ENCODE measurements at places on chromosomes 1 and 21.

DNA sequence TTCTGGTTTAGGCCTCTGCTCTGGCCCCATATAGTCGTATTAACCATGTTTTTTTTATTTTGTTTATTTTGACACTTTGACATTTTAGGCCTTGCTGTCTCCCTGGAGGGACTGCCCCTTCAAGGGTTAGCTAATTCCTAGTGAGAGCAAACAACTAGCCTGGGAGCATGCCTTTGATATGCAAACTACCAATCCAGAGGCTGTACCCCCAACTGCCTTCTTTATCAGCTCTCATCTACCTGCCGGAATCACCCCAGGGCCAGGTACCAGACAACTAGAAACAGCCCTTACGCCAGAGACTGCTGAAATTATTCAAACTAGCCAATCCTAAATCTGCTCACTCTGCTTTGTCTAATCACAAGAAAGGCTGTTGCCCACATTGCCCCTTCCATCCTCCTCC, 13.0 kb upstream of the ST6GALNAC5 start:
- no peak for DNase-seq

GRCh38 chr1:201139756-201140155, 12.8 kb upstream of the ASCL5 start:
- no peak for DNase-seq

DNA sequence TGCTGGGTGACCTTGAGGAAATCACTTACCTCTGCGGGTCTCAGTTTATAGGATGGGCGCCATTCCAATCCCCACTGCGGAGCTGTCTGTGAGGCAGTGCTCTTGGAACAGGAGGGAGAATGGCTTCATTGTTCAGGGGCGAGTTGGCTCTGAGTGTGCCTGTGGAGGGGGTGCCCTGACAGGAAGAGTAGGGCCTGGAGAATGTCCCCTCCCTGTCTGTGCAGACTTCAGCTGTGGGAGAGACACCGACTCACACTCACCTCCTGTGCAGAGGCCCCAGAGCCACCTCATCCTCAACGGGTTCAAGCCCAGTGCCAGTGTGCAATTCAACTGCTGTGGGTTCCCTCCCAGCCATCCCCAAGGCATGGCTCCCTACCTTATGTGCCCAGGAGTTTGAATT, 17.1 kb downstream of the ADORA1 start:
- no peak for DNase-seq

DNA sequence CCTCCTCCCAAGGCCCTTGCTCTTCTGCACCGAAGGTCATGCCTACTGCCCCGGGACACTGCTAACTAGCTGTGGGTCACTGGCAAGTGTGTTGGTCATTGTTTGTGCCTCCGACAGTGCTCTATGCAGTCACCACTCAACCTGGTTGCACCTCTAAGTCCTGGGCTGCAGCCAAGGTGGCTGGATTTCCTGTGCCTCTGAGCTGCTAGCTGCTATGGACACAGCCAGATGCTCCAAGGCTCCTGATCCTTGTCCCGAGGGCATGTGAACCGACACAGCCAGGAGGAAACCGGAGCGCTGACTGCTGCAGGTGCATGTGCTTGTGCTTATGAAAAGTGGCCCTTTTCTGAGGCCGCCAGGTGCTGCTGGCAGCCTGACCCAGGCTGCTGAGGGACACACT, 14.7 kb upstream of the SPOCD1 start:
- DNase-seq = no peak

DNA sequence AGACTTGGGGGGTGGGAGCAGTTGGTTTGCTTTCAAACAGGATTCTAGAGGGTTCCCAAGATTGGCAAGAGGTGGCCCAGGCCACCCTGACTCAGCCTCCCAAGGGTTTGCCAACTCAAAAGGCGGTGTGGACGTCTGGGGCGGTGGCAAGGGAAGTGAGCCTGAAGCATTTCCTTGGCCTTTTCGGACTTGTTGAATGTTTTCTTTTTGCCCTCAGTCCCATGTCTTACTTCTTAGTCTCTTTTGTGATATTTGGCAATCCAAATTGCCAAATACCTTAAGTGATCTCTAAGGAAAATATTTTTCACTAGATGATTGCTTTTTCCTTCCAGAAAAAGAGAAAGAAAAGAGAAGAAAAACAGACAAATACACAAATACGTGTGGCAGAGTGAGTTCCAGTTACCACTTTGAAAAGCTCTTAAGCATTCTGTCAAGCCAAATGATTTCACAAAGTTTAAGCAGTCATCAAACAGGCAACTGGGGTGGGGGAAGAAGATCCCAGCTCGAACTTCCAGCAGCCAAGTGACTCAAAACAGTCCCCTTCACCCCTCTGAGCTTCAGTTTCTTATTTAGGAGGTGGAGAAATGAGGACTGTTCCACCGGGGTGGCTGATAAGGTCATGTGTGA, 374.6 kb upstream of the USP24 start:
- no peak for DNase-seq

GRCh38 chr1:161305867-161306519, 3.8 kb downstream of the MPZ start:
- DNase-seq = peak; percentile 91

DNA sequence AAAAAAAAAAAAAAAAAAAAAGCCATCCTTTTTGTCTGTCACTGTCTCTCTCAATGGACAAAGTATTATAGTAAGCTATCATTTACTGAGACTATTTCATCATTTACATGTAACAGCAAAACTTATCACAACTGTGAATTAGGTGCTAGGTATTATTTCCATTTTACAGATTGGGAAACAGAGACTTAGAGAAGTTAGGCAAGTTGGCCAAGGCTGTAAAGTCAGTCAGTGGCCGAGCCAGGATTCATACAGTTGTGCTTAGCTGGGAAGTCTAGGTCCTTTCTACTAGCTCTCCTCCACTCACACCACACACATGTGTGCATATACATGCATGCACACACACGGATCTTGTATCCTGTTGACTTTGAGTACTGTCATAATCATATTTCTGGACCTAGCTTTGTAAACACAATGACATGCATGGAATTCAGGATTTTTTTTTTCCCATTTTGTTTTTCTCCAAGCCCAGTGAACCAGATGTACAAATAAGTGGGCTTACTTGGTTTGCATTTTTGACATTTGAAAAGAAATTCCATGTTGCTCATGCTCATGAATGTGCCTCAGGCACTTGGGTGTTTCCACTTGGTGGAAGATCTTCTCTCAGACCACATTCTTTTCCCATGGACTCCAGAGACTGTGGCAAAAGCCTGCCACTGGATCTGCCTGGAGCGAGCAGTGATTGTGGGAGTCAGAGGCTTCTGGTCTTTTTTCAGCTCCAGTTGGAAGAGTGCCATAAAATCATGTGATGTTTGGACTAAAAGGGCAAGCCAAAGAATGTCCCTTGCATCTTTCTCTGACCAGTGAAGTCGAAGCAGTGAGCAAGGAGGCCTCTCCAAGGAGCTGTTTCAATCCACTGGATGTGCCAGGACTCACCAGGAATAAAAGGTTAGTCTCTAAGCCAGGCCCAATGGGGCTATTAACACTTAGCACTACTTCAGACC, 61.7 kb upstream of the DNAJC6 start:
- no peak for DNase-seq

DNA sequence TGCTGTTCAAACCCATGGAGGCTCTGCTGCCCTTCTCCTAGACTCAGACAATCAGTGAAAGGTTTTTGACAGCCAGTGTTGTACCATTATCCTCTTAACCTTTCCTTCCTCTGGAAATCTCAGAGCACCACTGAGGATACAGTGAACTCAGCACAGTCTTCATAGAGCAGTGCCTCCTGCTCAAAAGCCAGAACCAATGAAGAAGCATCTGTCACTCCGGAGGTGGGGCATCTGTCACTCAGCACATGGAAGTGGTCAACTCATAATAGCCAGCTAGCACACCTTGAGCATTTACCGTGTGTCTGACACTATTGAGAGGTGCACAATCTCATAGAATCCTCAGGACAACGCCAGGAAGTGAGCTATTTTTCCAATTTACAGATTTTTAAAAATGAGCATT, 62.4 kb downstream of the NMNAT2 start:
- no peak for DNase-seq

DNA sequence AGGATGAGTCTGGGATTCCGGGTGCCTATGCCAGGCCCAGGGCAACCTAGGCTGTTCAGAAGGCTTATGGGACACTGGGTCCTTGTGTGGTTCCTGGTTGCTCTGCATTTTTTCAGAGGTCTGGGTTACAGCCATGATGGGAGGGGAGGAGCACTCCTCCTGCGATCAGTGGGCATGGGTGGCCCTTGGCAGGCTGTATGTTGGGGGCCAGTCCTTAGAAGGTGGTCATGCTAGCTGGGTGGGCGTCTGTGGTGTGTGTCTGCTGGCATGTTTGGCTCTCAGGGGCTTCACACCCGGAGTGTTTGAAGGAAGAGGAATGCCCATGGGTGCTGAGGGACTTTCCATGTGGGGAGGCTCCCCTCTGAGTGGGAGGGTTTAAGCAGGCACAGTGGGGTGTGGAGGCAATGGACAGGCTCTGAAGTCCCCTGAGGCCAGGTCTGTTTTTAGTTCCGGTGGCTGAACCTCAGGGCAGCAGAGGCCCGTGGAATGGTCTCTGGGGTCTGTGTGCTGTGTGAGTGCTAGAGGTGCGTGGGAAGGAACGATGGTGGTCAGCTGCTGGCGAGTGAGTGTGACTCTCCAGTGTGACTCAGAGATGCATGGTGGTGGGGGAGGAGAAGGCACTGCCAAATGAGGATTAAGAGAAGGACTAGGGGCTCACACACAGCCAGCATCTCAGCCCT, 25.3 kb downstream of the CACNA1E start:
- DNase-seq = no peak

GRCh38 chr1:180935326-180936109, 22.8 kb downstream of the KIAA1614 start:
- no peak for DNase-seq

DNA sequence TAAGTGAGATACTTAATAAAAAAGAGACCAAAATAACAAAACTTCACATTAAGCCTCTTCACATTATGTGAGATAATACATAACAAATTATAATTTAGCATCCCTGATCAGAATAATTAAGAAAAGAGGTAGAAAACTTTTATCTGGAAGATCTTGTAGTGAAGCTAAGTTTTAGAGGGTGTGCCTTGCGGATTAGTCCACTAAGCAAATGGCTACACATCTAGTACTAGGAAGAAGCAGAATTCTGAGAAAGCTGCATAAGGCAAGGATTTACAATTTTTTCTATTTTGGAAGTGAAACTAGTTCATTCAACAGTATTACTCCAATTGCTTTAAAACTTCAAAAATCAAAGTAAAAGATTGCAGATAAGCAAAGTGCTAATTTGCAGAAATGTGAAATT, 3.5 kb downstream of the YOD1 start:
- no peak for DNase-seq

DNA sequence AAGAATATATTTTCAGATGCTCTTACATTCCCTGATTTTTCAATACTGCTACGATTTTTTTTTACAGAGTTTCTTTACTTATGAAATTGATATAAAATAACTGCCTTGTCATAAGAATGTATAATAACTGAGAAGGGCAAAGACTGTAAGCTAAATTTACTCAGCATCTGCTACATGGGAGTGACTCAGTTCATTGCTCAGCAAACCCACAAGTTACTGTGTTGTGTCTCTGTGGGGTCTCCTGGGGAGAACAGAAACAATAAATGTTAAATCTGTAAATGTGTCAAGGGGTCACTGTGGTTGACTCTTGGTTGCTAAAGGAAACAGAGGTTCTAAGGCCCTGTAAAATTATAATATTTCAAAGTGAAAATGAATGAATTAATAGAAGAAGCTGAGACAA, 210.3 kb upstream of the CACYBP start:
- DNase-seq = no peak

DNA sequence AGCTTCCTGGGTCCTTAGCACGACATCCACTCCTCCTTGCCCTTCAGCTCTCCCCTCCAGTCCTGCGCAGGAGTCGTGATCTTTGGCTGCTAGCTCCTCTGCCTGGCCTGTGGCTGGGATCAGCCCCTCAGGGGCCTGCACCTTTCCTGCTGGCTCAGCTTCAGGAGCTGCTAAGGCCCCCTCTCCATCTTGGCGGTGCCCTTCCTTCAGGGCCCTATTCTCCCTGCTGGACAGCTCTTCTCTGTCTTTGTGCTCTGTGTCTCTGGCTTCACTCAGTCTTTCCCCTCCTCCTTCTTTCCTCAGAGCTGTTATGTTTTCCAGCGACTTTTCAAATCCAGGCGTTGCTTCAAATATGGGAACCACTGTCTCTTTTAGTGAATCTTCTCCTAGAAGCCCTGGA, 59.5 kb upstream of the LRRC53 start:
- DNase-seq = no peak

DNA sequence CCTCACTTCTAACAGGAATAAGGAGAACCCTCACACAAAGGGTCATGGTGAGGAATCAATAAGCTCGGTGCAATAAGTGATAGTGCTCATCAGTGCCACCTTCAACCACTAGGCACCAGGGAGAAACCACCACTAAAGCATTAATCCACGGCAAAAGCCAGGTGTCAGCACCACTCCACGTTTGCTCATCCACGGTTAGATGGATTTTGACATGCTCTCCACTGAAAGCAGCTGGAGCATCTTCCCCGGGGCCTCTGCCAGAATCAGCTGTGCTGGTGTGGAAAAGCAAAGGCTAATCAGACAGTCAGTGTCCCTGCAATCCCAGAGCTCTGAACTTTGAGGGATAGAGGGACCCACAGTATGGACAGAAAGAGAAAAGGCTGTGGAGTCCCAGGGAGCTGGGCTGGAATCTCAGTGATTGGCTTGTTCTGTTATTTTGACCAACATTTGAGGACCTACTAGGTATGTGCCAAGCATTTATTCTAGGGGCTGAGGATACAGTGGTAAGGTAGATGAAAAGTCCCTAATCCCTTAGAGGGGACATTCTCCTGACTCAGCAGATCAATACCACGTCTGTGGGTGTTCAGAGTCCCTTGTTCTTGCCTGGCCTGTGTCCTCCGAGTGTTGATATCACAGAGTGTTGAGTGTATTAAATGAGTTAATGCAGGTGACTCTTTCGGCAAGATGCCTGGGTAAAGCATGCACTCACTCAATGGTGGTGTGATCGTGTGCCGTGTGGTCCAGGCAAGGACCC, 41.3 kb downstream of the FHAD1 start:
- DNase-seq = no peak

DNA sequence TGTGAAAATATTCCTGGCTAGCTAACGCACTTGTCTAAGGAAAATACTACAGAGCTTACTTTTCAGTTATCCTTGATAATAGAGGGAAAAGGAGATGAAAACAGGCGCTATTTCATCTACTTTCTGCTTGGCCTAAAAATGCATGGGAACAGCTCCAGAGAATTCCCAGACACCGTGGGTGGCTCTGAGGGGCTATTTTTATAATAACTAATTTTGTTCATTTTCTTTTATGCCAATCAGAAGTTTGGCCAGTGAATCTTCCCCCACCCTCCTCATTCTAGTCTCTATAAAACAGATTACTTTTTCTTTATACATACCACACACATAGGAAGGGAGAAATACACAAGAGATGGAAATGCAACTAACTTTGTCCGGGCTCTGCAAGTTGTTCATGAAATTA, 322.9 kb downstream of the SETD4 start:
- no peak for DNase-seq

- DNase-seq = no peak
Measured at GRCh38 chr1:87457408-87457807, 128.7 kb downstream of the LMO4 start.

Measured in stimulated activated CD8-positive, alpha-beta memory T cell treated with anti-CD3 and anti-CD28 coated beads, Interleukin-4, amount 100 ng/mL, for 48 hours (primary cell).